Stimulated activated CD8-positive, alpha-beta memory T cell treated with anti-CD3 and anti-CD28 coated beads, Interleukin-4, amount 100 ng/mL, for 48 hours (primary cell): ENCODE measurements at places on chromosomes 13 and 19.
A peak's percentile ranks its signal among the peaks of the same experiment; 100 is the strongest.

- DNase-seq, result no peak
Measured at GRCh38 chr19:43789029-43789428, 8.3 kb upstream of the KCNN4 start.

DNA sequence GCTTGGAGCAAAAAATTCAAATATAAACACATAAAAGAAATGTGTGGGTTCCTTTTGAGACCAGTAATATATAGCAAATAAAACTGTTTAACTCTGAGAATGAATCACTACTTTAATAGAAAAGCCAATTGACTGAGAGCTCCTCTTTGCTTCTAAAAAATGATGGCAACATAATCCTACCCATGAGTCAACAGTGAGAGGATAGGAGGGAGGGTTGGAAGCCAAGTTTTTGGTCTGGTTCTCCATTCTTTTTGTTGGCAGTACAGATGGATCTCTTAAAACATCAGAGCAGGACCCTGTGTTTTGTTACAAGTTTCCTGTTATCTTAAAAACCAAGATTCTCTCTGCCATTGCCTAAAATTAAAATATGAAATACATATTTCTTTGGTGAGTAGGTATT is 50.0 kb upstream of the POSTN start:
- DNase-seq, result no peak

GRCh38 chr13:113052971-113053370 is 52.6 kb upstream of the F7 start:
- no peak for DNase-seq

DNA sequence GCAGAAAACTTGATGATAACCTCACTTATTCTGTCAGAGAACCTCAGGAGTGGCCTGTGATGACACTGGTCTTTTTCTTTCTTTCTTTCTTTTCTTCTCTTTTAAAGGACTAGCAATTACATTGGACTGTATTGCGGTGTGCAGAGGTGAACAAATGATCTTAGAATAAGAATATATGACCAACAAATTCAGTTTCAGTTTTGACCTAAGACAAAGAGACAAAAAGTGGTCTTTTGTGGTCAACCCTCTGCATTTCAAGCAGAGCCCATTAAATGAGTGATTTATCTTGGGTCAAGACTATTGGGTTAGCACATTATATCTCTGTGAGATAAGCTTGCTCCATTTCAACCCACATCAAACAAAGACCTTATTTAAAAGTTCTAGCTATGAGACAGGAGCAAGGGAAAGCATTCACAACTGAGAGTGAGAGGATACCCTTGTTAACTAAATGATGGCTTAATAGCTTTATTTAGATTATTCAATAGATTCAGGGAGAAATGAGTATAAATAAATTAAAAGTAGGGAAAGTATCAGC is 644.4 kb downstream of the PCDH9 start:
- DNase-seq, result no peak

GRCh38 chr19:17996826-17997316 is 11.1 kb upstream of the ARRDC2 start:
- DNase-seq, result peak; percentile 96

DNA sequence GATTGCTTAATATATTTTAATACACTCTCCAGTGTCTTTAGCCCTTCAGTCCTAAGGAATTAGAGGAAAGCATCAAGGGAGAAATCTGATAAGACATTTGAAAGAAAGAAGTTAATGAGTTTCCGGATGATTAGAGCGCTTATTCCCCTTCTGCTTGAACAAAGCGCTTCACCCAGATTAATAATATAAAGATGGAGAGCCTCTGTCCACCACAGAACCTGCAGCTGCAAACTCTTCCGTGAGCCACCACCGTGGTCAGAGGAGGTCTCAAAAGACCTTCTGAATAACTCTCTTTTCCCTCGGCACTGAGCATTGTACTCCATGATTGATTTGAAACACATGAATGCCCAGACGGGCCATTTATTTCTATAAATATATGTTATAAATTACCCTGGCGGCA is 14.2 kb upstream of the TUBGCP3 start:
- no peak for DNase-seq

- DNase-seq, result no peak
Measured at GRCh38 chr13:38702669-38703068, 15.8 kb downstream of the FREM2 start.

DNA sequence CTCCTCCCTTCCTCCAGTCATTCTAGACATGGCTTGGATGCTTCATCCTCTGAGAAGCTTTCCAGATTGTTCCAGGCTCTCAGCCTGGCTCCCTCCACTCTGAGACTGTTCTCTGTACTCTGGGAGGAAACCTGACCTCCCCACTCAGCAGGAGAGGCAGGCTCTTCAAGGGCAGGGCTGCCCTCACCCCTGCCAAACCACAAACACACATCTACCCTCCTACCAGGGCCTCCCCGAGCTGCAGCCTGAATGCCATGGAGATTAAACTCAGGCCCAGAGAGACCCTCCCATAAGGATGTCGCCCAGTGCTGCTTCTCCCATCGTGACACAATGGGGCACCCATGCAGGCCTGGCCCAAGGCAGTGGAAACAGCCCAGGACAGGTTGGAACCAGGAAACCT is 16.2 kb downstream of the NUMBL start:
- DNase-seq, result no peak

DNA sequence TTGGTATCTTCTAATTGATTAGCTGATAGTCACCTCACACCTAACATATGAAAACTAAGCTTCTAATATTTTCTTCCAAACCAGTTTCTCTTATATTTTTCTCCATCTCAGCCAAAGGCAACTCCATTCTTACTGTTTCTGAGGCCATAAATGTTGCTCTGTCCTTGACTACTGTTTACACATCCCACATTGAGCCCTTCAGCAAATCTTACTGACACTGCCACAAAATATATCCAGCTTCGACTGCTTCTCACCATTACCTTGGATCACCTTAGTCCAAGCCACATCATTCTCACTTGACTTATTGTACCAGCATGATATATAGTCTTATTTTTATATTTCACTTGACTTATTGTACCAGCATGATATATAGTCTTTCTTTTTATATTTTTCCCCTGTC is 121.6 kb downstream of the MAB21L1 start:
- no peak for DNase-seq

DNA sequence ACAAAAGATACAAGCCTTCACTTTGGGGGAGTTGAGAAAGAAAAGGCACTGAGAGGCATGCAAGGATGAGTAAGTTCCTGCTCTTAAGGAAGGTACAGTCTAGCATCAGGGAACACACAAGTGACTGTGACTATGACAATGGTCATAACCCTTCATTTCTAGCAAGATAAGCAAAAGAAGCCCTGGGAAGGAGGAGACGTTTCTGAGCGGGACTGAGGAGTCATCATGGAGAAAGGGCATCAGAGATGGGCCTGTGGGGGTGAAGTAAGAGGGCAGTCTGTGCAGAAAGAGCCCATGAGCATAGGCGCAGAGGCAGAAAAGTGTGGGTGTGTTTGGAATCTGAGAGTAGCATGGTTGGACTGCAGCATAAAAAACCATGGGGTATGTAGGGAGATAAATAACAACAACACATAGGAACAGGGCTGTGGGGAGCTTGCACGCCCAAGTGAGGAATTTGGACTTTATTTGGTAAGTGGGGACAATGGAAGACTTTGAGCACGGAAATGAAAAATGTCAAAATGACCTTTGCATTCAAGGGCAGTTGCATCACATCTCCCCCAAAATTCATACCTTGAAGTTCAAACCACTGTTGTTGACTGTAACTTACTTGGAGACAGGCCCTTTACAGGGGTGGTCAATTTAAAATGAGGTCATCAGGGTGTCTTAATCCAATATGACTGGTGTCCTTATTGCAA is 86.7 kb downstream of the MBNL2 start:
- no peak for DNase-seq

GRCh38 chr19:883661-884211 is 9.3 kb downstream of the MED16 start:
- DNase-seq, result no peak

GRCh38 chr13:93975242-93975641 is 504.2 kb downstream of the DCT start:
- no peak for DNase-seq

- DNase-seq, result no peak
Measured at GRCh38 chr13:23794267-23795161, 94.7 kb downstream of the MIPEP start.

GRCh38 chr13:113853518-113854237 is 10.2 kb downstream of the GAS6 start:
- peak; percentile 13 for DNase-seq

GRCh38 chr13:79405831-79406596 is at the start of gene RBM26:
Gene RBM26 (minus strand): TSS chr13:79406255. CDS start chr13:79405774, 481 bp downstream.
- DNase-seq, result peak; percentile 95

GRCh38 chr19:10717054-10717355 is 874 bp upstream of the DNM2 start:
- DNase-seq, result no peak

DNA sequence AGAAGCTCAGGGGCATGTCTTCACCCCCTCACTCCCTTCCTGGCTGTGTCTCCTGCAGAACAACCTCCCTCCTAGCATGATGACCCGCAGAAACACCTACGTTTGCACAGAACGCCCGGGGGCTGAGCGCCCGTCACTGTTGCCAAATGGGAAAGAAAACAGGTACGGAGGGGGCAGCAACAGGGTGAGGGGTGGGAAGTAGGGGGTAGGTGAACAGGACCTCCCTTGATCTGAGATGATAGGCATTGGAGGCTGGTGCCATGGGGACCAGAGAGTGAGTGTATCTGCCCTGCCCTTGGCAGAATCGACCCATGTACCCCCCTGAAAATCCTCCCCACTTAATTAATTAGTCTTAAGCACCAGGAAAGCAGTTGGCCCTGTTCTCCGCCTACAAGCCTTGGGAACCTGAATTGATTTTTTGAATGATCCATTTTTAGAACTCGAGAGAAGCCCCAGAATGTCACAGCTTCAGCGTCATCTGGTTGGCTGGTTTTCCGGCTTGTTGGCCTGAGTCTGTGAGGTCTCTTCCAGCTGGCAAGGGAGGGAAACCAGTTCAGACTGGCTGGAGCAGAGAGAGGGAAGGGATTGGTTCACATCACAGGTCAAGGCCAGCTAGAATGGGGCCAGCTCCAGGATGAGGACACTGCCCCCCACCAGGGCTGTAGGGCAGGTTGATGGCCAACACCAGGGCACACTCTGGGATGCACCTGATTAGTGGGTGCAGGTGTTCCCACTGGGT is 28.2 kb downstream of the CKM start:
- no peak for DNase-seq
